ENCODE measurements at places on chromosomes 7 and 10. TPM values are rescaled to one million over a fixed set of nuclear protein-coding genes. Genes with fewer than 3 reads are reported as not detected.

- no peak for DNase-seq
Measured at GRCh38 chr7:50658696-50659095, 93.5 kb upstream of the DDC start.

GRCh38 chr10:543862-544822, 145.3 kb downstream of the DIP2C start:
- no peak for DNase-seq

DNA sequence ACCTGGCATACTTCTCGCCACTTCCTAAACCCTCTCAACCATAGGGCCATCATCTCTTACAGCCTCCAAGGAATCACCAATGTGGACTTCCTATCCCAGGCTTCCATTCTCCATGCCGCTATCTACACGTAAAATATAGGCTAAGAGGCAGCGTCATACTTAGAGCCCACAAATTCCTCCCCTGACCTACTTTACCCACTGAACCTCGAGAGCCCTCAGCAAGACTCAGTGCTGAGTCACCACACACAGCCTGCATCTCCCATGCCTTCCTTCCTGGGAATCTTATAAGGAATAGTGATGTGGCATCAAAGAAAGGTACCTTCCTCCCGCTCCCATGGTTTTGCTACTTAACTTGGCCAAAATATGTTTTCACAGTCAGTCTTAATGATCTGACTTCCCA, 435.6 kb upstream of the NFE2L3 start:
- DNase-seq = no peak

GRCh38 chr10:75117995-75118394, 6.5 kb downstream of the SAMD8 start:
- DNase-seq = no peak

TIMM23B gene
- total RNA-seq = 18.6 TPM

- DNase-seq = no peak
Measured at GRCh38 chr10:36621346-36621745, 504.1 kb upstream of the ANKRD30A start.

- DNase-seq = no peak
Measured at GRCh38 chr7:593324-594115, 73.9 kb upstream of the PDGFA start.

AUTS2 gene
- total RNA-seq = 90.4 TPM

GRCh38 chr7:99452541-99452940, 13.4 kb downstream of the ATP5MF start:
- DNase-seq = no peak

ZNF117 gene
- 6.4 TPM for total RNA-seq

STEAP1B gene
- total RNA-seq = not detected

Data from ascending aorta (tissue), 2 donors.